ENCODE measurements at places on chromosomes 16 and 17.

DNA sequence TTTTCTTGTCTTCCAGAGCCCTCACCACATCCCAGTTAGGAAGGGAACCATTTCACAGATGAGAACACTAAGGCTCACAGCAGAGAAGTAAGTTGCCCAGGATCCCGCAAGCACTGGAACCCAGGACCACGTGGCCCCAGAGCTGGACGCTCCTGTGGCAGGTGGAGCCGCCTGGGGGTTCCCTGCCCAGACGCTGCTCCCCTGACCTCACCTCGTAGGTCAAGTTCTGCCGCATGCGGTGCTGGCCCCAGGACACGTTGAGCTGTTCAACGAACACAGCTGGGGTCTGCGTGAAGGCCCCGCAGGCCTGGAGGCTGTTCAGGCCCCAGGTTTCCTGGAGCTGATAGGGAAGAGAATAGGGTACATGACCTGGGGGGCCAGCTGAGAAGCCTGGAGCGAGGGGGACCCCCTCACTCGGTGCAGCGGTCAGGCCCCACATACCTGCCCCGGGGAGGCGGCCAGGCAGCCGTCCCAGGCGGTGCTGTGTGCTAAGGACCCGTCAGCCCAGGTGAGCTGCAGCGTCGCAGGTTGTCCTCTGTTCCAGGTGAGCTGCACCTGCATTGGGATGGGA is 54.1 kb downstream of the RMI2 start:
- DNase-seq = no peak

DNA sequence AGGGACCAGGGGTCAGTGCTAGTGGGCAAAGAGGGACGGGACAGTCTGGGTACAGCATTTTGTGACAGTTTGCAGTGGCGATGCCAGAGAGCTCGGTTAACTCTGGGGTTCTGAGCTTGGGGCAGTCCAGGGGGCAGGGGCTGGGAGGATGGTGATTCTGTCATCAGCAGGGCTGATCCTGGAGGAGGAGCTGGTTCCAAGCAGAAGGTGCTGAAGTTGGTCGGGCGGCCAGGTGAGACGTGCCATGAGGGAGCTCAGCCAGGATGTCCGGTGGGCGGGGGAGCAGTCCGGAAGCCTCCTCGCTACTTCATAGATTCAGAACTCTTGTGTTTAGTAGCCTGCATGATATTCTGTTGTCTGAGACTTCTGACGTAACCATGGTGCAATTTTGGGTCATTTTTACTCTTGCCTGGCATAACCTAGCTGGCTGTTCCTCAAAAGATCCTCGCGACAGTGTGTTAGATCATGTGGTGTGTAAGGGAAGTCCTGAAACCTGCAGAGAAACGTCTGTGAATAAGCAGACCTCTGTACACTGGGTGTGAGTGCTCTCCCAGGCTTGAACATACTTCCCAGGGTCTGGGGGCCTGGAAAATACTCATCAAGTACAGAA is 122.0 kb downstream of the CLEC16A start:
- DNase-seq = no peak

GRCh38 chr17:78923660-78924453 is 1.3 kb downstream of the TIMP2 start:
- DNase-seq = no peak

GRCh38 chr16:3019594-3020246 is 448 bp upstream of the TNFRSF12A start:
- no peak for DNase-seq

GRCh38 chr16:55508941-55509931 is at the start of gene LPCAT2:
TSS of gene LPCAT2 (plus strand) at chr16:55509072. CDS start at chr16:55509182, 110 bp downstream.
- peak; percentile 23 for DNase-seq

DNA sequence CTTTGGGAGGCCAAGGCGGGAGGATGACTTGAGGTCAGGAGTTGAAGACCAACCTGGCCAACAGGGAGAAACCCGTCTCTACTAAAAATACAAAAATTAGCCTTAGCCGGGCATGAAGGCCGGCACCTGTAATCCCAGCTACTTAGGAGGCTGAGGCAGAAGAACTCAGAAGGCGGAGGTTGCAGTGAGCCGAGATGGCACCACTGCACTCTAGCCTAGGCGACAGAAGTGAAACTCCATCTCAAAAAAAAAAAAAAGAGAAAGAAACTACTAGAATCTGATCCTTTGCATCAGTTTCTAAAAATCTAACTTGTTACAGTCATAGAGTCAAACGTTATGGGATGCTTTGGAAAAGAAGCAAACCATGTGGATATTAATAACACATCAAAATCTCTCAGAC is 1.6 kb upstream of the PECAM1 start:
- DNase-seq = no peak

GRCh38 chr17:34645594-34645993 is 66.2 kb downstream of the TMEM132E start:
- no peak for DNase-seq

DNA sequence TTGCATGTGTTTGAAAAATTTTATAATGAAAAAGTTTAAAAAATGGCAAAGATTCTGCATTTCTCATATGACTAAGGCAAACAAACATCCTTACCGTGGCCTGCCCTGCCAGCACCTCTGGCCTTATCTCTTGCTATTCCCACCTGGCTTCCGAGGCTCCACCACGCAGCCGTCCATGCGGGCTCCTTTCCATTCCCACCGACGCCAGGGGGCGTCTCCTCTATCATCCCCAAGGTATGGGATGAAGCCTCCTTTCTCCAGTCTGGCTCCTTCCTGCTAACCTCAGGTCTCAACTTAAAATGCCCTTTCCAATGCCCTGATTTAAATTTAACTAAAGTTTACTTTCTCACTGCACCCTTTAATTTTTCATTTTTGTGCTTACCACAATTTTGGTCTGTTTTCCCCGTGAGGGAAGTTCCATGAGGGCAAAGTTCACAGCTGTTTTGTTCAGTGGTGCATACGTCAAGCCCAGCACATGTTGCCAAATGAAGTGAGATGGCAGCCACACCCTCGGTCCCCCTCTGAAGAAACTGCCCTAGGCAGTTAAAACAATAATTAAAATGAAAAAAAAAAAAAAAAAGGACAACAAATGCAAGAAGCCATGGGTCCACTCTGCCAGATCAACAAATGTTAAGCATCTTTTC is 13.3 kb upstream of the SDK2 start:
- no peak for DNase-seq

DNA sequence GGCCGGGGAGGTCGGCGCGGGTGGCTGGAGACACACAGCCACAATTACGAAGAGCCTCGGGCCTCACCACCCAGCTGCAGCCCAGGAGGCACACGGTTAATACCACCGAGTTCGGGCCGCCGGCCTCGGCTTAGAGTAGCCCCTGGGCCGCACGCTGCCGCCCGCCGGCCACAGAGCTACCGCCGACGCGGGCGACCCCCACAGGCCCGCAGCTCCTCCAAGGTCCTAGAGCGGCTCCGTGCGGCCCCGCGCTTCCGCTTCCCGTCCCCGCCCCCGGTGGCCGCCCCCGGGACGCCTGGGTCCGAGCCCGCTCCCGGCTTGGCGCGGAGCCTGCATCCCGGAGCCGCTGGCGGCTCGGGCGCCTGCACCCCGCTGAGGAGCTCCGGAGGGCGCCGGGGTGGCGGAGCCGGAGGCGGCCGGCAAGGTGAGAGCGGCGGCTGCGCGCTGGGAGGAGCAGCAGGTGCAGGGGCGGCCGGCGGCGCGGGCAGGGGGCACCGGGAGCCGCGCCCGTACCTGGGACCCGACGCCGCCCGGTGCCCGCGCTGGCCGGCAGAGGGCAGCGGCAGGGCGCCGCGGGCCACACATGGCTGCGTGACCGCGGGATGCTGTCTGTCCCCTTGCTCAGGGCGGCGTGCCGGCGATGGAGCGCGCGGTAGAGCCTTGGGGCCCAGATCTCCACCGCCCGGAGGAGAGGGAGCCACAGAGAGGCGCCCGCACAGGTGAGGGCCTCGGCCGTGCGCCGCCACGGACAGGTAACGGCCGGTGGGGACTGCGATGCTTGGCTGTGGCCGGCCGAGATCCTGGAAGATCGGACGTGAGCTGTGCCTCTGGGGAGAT is at the start of gene ZNF48:
TSS of gene ZNF48 (plus strand) at position 266 of the 837 bp plus-strand sequence. CDS start at position 641, 375 bp downstream.
- DNase-seq = peak; percentile 62

- DNase-seq = no peak
Measured at GRCh38 chr16:66262253-66263167, 104.0 kb upstream of the CDH5 start.

- no peak for DNase-seq
Measured at GRCh38 chr16:55077266-55077665, 146.6 kb downstream of the IRX5 start.

DNA sequence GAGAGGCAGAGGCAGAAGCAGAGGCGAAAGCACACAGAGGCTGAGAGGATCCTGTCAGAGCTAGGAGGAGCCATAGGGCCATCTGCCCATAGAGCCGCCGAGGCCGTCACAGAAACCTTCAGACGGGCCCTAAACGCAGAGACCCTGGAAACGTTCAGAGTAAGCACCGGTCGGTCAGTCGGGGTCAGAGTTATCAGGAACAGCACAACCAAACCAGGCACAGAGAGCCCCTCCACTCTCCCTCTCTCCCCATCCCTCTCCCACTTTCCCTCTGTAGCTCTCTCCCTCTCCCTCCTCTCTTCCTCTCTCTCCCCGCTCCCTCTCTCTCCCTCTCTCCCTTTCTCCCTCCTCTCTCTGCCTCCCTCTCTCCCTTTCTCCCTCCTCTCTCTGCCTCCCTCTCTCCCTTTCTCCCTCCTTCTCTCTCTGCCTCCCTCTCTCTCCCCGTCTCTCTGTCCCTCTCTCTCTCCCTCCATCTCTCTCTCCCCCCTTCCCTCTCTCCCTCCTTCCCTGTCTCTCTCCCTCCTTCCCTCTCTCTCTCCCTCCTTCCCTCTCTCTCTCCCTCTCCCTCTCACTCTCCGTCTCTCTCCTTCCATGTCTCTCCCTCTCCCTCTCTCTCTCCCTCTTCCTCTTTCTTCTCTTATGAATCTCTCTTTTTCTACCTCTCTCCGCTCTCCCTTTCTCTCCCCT is 138.9 kb downstream of the C16orf95 start:
- DNase-seq = no peak

DNA sequence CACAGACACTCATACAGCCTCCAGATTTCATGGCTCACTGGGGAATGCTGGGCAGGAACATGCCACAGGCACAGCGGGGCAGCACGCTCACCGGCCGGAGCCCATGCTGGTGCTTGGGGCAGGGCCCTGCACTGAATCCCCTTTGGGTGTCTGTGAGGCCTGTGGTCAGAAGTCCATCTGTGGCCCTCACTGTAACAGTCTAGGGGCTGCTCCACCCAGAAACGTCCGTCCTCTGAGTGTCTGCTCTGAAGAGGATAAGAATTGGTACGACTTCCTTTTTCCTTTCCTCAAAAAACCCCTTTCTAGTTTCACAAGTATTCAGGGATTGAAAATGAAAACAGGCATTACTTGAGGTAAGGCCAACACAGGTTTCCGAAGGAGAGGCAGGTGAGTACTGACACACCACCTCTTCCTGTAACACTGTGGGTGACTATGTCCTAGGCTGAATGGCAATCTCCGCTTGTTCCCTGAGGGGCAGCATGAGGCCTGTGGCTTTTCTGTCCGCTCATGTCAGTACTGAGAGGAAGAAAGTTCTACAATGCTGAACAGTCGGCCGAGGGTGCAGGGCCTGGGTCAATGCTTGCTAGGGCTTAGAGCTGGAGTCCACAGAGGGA is 42.5 kb downstream of the TMEM11 start:
- DNase-seq = no peak

GRCh38 chr16:12027558-12028287 is 51.2 kb downstream of the SNX29 start:
- DNase-seq = no peak

- DNase-seq = no peak
Measured at GRCh38 chr17:15311996-15312395, 29.4 kb downstream of the TEKT3 start.

GRCh38 chr17:28948873-28949184 is 2.5 kb downstream of the PHF12 start:
- DNase-seq = no peak

DNA sequence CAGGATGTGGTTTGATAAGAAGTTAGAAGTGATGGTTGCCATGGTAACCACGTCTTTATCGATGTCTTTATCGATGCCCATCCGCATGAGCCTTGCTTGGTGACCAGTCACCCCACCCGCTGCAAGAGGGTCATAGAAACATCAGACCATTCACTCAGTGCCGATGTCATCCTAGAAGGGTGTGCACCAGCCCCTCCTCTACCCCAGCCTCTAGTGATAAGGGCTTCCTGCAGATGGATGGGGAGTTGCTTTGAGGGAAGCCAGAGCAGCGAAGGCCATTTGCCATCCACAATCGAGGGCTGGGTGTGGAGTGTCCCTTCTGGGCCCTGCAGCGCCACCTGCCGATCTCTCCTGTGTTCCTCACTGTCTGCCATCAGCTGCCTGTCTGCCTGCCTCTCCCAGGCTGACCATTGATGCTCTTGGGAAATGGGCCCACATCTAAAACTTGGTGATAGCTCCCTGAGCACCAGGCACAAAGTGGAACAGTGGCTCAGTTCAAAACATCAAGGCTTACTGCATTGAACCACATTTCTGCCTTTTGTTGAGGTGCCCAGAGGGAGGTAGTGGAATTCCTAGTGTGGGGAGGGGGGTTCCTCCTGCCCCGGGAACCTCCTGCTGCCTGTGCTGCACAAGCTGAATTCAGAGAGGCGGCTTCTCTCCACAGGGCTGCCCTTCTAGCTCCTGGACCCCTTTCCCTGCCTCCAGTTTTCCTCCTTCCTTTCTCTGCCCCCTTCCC is 8.9 kb downstream of the CALB2 start:
- DNase-seq = peak; percentile 38

- DNase-seq = no peak
Measured at GRCh38 chr16:22874394-22874793, 60.4 kb downstream of the HS3ST2 start.

- DNase-seq = no peak
Measured at GRCh38 chr16:48318630-48319029, 66.6 kb downstream of the SIAH1 start.

DNA sequence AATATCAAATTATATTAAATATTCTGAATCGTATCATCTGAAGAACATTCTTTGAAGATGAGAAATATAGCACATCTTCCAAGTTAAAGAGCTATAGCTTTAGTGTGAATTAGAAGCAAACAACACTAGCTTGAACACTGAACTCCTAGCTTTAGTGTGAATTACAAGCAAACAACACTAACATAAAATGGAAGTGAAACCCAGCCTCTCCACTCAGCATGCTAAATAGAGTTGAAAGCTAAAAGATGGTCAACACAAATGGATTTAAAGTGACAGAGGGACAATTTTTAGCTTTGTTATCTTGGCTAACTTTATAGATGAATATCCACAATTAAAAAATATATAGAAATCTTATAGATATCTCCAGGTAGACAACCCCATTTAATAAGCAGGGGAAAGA is 4.5 kb upstream of the KIF2B start:
- no peak for DNase-seq
